ENCODE measurements at places on chromosomes 5 and 9. TPM values are rescaled to one million over a fixed set of nuclear protein-coding genes. Genes with fewer than 3 reads are reported as not detected.

The SLC1A1 gene
- polyA plus RNA-seq, result not detected

The NUDT12 gene
- polyA plus RNA-seq, result not detected

DNA sequence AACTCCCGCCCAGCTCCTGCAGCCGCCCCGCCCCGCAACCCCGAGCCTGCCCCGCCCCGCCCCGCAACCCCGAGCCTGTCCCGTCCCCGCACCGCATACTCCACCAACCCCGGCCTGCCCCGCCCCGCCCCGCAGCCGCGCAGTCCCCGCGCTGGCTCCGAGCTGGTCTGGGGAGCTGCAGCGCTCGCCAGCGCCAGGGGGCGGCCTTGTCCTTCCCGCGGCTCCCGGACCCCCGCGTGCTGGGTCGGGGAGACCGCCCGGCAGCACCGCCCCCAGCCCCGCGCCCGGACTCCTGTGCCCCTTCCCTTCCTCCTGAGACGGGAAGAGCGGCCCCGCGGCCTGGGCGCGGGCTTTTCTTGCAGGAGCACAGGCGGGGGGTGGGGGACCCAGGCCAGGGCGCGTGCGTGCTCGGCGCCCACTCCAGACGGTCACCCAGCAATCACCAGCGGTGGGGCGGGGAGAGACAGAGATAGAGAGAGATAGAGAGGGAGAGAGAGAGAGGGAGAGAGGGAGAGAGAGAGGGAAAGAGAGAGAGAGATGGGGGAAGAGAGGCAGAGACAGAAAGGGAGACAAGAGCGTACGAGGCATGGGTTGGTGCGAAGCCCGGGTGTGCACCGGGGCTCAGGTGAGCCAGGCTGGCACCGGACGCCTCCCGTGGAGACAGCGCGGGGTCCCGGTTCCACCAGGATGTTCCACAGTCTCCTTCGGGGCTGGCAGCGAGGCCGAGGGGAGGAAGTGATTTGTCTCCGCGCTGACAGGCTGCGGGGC is 14.7 kb upstream of the TMEM250 start:
- peaks cover 7% of the 10 kb centered on the region for H3K27me3 ChIP-seq
- no peak for DNase-seq
- H3K36me3 ChIP-seq, result no peaks in the 10 kb centered on the region
- no peaks in the 10 kb centered on the region for H3K4me1 ChIP-seq

The CHSY3 gene
- polyA plus RNA-seq, result not detected

GRCh38 chr5:154860123-154860522 is 1.7 kb downstream of the CNOT8 start:
- H3K4me3 ChIP-seq, result peak overlapping the region; percentile 87
- peak overlapping the region; percentile 99 for H3K27ac ChIP-seq

DNA sequence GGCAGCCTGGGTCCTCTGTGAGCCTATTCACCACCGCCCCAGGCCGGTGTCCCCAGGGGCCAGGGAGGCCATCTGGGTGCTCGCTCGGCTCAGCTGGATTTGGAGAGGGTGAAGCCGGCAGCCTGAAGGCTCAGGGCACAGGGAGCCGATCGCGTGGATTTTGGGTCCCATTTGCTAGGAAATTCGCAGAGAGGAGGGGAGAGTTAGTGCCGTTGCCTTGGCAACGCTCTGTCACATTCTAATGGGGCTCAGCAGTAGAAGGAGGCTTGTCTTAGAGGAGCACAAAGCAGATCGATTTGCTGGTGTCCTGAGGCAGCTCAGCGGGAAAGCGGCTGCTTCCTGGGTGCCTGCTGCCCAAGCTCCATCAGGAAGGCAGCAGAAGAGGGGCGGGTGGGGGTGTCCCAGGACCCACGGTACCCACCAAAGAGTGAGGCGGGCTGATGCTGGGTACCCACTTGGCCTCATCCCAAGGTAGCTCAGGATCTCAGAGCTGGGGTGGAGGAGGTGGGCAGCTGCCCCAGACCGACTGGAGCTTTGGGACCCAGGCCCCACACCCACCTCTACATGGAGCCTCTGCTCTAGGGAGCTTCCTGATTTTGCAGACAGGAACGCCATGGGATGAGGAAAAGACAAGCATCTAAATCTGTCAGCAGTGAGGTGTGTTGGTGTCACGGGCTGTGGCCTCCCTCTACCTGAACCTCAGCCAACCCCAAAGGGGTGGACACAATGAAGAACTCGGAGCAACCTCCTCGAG is 17.1 kb upstream of the OLFM1 start:
- DNase-seq, result no peak
- H3K4me3 ChIP-seq, result no peak overlapping the region
- no peaks in the 10 kb centered on the region for H3K27me3 ChIP-seq
- no peaks in the 10 kb centered on the region for H3K4me1 ChIP-seq
- H3K36me3 ChIP-seq, result no peaks in the 10 kb centered on the region

DNA sequence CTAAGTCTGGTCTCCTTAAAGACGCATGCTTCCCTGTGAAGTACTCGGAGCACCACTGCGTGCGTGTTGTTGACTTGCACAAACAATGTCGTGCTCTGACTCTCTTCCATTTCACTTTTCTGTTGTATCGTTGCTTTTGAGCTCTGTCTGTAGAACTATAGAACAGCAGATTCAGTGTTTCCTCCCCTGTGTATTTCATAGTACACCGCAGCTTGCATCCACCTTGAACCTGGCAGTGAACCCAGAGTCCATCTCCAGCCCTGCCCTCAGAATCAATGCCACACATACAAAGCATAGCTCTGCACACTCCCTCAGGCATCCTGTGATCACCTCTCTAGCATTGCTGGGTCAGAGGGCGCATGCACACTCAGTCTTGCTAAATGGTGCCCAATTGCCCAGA is 37.2 kb upstream of the ADAMTS2 start:
- no peaks in the 10 kb centered on the region for H3K36me3 ChIP-seq
- no peak for DNase-seq

DNA sequence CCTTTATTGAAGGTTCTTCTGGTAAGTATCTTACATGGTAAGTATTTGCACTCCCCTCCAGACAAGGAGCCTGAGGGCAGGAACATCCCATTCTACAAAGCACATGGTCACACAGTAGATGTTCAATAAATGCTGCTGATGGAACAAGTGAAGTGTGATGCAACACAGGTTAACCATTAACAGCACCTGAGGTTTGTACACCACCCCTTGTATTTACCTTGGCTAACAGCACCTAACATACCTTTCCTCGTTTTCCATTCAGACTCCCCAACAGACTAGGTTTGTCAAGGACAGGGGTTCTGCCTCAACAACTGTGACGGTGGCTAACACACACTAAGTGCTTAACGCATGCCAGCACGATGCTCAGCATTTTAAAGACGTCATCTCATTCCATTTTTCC is 213.6 kb downstream of the MAPKAP1 start:
- H3K36me3 ChIP-seq, result no peaks in the 10 kb centered on the region
- no peak overlapping the region for H3K27ac ChIP-seq
- no peak for DNase-seq
- no peaks in the 10 kb centered on the region for H3K4me1 ChIP-seq
- H3K4me3 ChIP-seq, result no peak overlapping the region

- H3K27me3 ChIP-seq, result peaks cover 11% of the 10 kb centered on the region
- no peak overlapping the region for H3K27ac ChIP-seq
- no peaks in the 10 kb centered on the region for H3K4me1 ChIP-seq
- no peak overlapping the region for H3K4me3 ChIP-seq
These were observed 8.1 kb upstream of the RAD23B start for GRCh38 chr9:107274953-107275422.

GRCh38 chr9:84224246-84224645 is 116.3 kb downstream of the SLC28A3 start:
- H3K36me3 ChIP-seq, result no peaks in the 10 kb centered on the region
- DNase-seq, result no peak
- H3K4me1 ChIP-seq, result no peaks in the 10 kb centered on the region
- no peak overlapping the region for H3K4me3 ChIP-seq
- H3K27me3 ChIP-seq, result no peaks in the 10 kb centered on the region
- H3K27ac ChIP-seq, result no peak overlapping the region

DNA sequence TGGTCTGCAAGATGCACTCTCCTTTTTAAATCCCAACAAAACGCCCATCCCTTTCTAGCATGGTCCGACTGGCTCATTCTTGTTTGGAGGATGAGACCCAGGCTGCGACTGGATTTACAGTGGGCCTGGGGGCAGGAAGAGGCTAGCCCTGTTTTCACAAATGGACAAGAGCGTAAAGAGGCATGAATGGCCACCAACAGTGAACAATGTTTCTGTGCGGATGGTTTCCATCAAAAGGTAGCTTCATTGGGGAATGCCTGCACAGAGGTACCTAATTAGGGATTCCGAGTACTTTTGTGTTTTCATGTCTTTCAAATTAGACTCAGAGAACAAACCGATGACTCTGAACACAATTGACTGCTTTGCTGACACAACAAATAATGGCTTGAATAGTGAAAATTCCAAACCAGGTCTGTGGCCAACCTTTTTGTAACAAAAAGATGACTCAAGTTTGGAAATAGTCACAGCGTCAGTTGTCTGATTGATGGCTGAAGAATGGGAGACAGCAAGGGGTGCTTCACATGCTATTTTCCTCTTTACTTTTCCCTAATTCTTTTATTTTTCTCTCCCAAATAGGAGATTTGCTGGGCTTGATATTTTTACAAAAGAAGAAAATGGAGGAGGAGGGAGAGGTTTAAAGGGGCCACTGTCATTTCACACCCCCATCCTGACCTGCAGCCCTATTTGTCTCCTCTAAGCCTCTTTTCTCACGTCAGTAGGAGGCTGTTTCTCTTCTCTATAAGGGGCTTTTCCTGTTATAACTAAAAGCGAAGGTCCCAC is 208.1 kb upstream of the S1PR3 start:
- no peaks in the 10 kb centered on the region for H3K27me3 ChIP-seq
- no peak overlapping the region for H3K27ac ChIP-seq
- DNase-seq, result no peak

GRCh38 chr5:147140558-147140957 is 94.3 kb upstream of the STK32A start:
- H3K36me3 ChIP-seq, result no peaks in the 10 kb centered on the region
- DNase-seq, result no peak
- no peaks in the 10 kb centered on the region for H3K27me3 ChIP-seq
- H3K4me3 ChIP-seq, result no peak overlapping the region
- H3K4me1 ChIP-seq, result no peaks in the 10 kb centered on the region
- H3K27ac ChIP-seq, result no peak overlapping the region

The LHX3 gene
- polyA plus RNA-seq, result not detected

GRCh38 chr5:95892784-95893354 is 68.8 kb downstream of the ELL2 start:
- H3K27me3 ChIP-seq, result no peaks in the 10 kb centered on the region
- no peaks in the 10 kb centered on the region for H3K4me1 ChIP-seq
- H3K36me3 ChIP-seq, result no peaks in the 10 kb centered on the region
- no peak for DNase-seq
- H3K4me3 ChIP-seq, result no peak overlapping the region

- no peak overlapping the region for H3K27ac ChIP-seq
- H3K4me3 ChIP-seq, result no peak overlapping the region
- no peaks in the 10 kb centered on the region for H3K36me3 ChIP-seq
- no peak for DNase-seq
- H3K27me3 ChIP-seq, result no peaks in the 10 kb centered on the region
These were observed 200.9 kb downstream of the AUH start for GRCh38 chr9:91160599-91161464.

- no peaks in the 10 kb centered on the region for H3K36me3 ChIP-seq
- H3K27me3 ChIP-seq, result no peaks in the 10 kb centered on the region
- no peaks in the 10 kb centered on the region for H3K4me1 ChIP-seq
- H3K27ac ChIP-seq, result no peak overlapping the region
- H3K4me3 ChIP-seq, result no peak overlapping the region
These were observed 34.1 kb upstream of the RAPGEF1 start for GRCh38 chr9:131773911-131774379.

GRCh38 chr9:128933731-128934130 is 12.9 kb downstream of the PHYHD1 start:
- DNase-seq, result no peak
- H3K4me3 ChIP-seq, result no peak overlapping the region
- no peak overlapping the region for H3K27ac ChIP-seq
- H3K4me1 ChIP-seq, result no peaks in the 10 kb centered on the region
- no peaks in the 10 kb centered on the region for H3K36me3 ChIP-seq

- H3K4me3 ChIP-seq, result no peak overlapping the region
- H3K4me1 ChIP-seq, result no peaks in the 10 kb centered on the region
- DNase-seq, result no peak
- no peak overlapping the region for H3K27ac ChIP-seq
These were observed 298.0 kb downstream of the FBXL7 start for GRCh38 chr5:15798006-15798405.

DNA sequence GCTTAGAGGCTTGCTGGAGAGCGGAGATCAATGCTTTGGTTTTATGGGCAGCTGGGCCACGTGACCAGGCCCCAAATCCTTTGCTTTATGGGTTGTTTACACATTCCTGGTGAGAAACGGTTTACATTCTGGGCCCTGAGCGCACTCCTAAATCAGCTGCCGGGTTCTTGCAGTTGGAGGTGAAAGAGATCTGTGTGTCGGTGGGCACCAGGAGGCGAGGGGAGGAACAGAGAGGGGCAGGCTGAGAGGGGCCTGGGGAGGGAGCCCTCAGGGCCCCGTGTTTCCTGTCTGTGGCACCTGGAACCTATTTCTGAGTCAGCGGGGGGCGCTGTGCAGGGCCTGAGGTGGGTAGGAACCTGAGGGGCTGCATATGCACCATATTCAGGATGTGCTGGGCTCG is 63.5 kb upstream of the HAND1 start:
- no peaks in the 10 kb centered on the region for H3K27me3 ChIP-seq
- no peak overlapping the region for H3K4me3 ChIP-seq
- H3K4me1 ChIP-seq, result no peaks in the 10 kb centered on the region
- no peak for DNase-seq

The ADAMTS12 gene
- not detected for polyA plus RNA-seq

GRCh38 chr5:51881901-51882300 is 498.7 kb downstream of the ISL1 start:
- no peak overlapping the region for H3K4me3 ChIP-seq
- H3K4me1 ChIP-seq, result no peaks in the 10 kb centered on the region
- DNase-seq, result no peak
- no peak overlapping the region for H3K27ac ChIP-seq
- no peaks in the 10 kb centered on the region for H3K27me3 ChIP-seq
- H3K36me3 ChIP-seq, result no peaks in the 10 kb centered on the region

GRCh38 chr9:127566351-127567001 is 45.6 kb upstream of the STXBP1 start:
- no peak for DNase-seq
- H3K36me3 ChIP-seq, result no peaks in the 10 kb centered on the region
- no peaks in the 10 kb centered on the region for H3K27me3 ChIP-seq
- H3K27ac ChIP-seq, result no peak overlapping the region

GRCh38 chr9:97312556-97312955 is 5.1 kb downstream of the CCDC180 start:
- H3K27ac ChIP-seq, result no peak overlapping the region
- no peak overlapping the region for H3K4me3 ChIP-seq
- H3K4me1 ChIP-seq, result no peaks in the 10 kb centered on the region
- no peak for DNase-seq
- H3K27me3 ChIP-seq, result no peaks in the 10 kb centered on the region
- peaks cover 2% of the 10 kb centered on the region for H3K36me3 ChIP-seq

The SLC45A2 gene
- polyA plus RNA-seq, result not detected

DNA sequence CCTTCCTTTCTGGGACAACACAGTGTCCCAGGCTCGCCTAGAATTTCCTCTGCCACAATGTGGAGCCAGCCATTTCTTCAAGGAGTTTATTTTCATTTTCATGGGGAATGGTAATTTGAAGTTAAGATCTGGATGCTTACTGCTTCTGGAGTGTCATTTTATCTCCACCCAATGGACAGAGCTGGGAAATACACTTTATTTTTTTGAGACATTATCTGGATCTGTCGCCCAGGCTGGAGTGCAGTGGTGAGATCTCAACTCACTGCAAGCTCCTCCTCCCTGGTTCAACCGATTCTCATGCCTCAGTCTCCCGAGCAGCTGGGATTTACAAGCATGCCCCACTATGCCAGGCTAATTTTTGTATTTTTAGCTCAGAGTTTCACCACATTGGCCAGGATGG is 12.7 kb upstream of the THG1L start:
- no peaks in the 10 kb centered on the region for H3K27me3 ChIP-seq
- DNase-seq, result peak; percentile 8
- H3K4me1 ChIP-seq, result peaks cover 12% of the 10 kb centered on the region
- H3K4me3 ChIP-seq, result no peak overlapping the region
